ENCODE measurements at places on chromosomes 7 and 10.

GRCh38 chr7:48438206-48438605 lies 266.9 kb downstream of the ABCA13 start:
- no peak for DNase-seq

DNA sequence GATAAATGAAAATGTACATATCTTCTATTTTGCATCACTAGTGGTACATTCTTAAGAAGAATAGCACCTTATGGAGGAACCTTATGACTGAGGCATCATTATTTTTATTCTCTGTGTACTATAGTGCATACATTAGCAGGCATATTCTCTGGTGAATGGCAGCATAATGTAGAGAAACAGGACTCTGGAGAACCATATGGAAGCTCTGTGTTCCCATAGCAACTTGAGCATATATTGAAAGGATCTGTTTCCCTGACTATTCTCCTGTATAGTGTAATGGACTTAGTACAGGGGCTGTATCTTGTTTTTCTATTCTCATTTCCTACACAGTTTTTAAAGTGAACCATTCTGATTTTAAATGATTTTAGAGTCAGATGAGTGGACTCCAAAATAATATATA lies 128.4 kb upstream of the SMIM30 start:
- no peak for DNase-seq

- DNase-seq: no peak
These were observed 5.7 kb upstream of the MKRN1 start for GRCh38 chr7:140484951-140485499.

GRCh38 chr7:93364806-93365205 lies 132.6 kb downstream of the VPS50 start:
- DNase-seq: no peak

- no peak for DNase-seq
These were observed 92.4 kb upstream of the KMT2E start for GRCh38 chr7:104921596-104921995.

DNA sequence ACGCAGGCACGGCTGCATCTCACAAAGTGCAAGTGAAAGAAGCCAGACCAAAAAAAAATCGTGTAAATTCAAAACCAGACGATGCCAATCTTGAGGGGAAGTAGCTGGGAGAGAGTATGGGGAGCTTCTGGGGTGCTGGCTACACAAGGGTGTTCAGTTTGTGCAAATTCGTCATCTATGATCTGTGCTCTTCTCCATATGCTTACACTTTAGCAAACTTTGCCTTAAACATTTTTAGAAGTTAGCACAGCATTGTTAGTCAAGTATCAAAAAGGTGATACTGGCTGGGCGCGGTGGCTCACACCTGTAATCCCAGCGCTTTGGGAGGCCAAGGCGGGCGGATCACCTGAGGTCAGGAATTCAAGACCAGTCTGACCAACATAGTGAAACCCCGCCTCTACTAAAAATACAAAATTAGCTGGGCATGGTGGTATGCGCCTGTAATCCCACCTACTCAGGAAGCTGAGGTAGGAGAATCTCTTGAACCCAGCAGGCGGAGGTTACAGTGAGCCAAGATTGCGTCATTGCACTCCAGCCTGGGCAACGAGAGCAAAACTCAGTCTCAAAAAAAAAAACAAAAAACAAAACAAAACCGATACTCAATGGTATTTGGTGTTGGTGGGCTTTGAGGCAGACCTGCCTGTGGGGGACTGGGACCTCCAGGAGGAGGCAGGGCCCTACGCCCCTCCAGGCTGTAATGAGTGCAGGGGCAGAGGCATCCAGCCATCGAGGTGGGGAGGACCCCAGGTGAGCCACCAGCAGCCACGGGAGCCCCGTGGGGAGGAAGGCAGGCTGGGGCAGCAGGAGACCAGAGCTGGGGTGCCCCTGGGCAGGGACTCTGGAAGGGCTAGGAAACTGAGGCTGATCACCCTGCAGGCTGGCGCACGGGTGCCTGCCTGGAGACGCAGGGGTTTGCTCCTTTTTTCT lies 150.0 kb downstream of the PRKAG2 start:
- no peak for DNase-seq

DNA sequence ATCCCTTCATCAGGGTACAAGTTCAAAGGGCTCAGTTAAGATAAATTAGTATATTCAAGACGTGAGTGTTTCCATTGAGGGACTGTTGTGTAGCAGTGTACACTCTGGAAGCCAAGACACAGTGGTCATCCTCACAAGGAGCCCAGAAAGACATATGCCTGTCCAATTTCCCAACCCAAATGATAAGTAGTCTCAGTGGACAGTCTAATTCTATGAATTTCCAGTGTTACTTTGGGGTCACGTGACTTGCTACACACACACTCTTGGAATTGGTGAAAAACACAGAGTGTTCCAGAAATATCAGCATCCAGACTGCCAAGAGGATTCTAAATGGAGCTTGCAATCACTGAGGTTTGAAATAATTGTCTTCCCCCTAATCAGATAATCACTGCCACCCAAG lies 365.1 kb downstream of the WDR11 start:
- DNase-seq: no peak

DNA sequence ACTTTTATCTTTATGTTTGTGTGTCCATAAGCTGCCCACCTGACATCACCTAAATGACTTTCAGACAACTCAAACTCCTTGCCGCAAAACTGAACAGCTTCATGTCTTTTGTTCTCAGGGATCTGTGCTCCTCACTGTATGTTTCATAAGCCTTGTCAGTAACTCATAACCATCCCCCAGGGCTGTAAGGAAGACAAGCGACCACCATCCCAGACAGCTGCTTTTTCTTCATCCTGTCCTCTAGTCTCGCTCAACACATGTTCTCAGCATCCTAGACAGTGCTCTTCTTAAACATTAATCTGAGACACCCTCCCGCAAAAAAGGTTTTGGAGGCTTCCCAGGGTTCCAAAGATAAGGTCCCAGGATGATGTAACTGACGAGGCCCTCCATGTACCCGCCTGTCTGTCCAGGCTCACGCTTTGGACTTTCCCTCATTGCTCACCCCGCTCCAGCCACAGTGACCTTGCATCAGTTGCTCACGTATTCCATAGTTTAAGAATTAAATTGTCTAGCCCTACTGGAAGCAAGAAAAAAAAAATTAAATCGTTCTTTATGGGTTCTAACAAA lies 69.8 kb downstream of the MAP3K8 start:
- no peak for DNase-seq

GRCh38 chr10:14562218-14563075 lies 212.2 kb downstream of the FAM107B start:
- DNase-seq: no peak

Measured in stimulated activated CD8-positive, alpha-beta memory T cell treated with anti-CD3 and anti-CD28 coated beads, Interleukin-7, amount 100 ng/mL, for 48 hours (primary cell).